ENCODE measurements at places on chromosomes 6 and 20.

DNA sequence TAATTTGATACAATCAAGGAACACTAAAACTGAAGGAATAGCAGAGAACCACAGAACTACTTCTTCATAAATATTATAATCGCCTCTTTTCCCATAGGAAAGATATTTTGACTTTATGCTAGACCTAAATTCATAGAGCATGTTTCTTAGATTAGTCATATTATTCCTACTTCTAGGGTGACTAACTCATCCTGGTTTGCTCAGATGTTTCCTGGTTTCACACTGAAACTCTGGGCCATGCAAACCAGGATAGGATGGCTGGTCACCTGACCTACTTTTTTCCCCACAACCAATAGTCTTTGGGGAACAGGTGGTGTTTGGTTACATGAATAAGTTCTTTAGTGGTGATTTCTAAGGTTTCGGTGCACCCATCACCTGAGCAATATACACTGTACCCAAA is 42.8 kb downstream of the MMS22L start:
- DNase-seq = no peak

DNA sequence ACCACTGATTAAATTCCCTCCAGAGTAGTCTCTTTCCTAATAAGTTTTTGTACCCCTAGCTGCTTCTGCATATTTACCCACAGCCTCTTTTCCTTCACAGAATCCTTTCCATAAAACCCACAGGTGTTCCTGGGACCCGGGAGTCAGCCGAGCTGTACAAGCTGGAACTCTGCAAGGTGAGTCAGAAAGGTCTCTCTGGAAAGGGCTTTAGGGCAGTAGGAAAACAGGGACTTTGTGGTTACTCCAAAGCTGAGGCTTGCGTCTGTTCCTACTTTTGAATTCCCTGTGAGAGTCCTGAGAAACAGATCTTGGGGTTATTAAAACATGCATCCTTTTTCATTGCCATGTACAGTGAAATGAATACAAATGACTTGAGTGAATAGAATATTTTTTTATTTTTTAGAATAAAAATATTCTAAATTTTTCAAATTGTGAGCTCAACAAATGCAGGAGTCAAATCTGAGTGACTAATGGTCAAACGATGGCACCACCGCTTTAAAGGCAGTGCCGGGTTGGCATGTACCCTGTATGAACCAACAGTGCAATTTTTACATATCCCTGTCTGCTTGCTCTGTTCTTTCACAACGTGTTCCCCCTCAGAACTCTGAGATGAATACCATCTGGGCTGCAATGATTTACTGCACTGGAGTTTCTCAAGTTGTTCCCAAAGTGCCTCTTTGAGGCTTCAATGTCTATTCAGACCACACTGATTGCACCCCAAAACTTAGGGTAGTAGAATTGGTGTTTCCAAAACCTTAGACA is 78.4 kb downstream of the GFRAL start:
- DNase-seq = no peak

DNA sequence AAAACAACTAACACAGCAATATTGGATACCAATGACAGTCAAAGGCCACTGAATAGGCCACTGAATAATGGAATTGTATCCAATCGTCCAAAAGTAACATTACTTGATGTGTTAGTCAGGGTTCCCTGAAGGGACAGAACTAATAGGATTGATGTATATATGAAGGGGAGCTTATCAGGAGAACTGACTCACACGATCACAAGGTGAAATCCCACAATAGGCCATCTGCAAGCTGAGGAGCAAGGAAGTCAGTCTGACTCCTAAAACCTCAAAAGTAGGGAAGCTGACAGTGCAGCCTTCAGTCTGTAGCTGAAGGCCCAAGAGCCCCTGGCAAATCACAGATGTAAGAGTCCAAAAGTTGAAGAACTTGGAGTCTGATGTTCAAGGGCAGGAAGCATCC is 571.4 kb downstream of the PRKN start:
- DNase-seq = no peak

DNA sequence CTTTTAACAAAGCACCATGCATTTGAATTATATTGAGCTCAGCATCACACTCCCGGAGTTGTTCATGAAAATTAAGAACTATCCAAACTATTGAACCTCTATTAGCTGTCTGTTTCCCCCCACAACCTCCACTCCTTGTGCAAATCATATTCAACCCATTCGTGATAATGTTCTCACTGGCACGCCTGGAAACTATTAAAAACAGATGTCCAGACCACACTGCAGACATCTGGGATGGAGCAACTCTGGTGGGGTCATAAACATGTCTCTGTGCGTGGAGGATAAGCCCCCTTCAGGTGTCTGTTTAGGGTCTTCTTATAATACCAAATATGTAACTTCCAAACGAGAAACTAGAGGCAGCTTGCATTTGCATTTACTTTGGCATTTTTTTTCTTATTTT is 193.7 kb downstream of the TFAP2A start:
- DNase-seq = no peak

DNA sequence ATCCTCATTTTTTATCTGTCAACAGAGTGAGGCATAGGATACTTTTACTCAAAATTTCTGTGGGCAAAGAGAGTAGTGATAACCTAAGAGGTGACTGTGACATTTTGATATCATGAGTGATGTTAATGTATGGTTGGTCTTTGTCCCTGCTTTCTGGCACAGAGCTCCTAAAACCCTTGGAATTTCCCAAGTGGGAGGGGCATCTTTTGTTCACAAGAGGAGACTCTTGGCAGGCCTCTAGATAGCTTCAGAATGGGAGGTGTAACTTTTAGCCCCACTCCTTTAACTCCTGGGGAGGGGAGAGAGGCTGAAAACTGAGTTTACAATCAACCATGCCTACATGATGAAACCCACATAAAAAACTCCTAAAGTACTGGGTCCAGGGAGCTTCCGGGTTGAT is 527.8 kb downstream of the RFPL4B start:
- no peak for DNase-seq

DNA sequence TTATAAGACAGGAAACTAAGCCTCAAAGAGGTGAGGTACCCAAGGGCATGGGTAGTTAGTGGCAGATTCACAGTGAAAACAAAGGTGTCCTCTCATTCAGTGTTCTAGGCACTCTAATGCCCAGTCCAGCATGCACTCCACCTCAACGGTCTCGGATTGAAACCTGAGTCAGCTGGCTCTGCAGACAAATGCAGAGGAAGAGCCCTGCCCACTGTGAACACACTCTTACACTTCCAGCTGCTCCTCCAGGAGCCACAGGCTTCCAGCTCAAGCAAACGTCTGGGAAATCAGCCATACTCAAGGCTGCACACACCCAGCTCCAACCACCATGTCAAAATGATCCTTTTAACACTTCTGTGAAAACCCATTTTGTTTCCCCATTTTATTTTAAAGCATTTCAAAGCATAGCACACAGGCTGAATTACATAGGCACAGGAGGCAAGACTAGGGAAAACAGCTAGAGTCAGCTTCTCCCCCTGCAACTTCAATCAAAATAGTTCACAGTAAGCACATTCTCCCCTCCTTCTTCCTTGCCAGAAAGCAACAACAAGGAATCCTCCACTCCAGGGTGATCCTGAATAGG is 3.0 kb upstream of the IL17A start:
- no peak for DNase-seq

DNA sequence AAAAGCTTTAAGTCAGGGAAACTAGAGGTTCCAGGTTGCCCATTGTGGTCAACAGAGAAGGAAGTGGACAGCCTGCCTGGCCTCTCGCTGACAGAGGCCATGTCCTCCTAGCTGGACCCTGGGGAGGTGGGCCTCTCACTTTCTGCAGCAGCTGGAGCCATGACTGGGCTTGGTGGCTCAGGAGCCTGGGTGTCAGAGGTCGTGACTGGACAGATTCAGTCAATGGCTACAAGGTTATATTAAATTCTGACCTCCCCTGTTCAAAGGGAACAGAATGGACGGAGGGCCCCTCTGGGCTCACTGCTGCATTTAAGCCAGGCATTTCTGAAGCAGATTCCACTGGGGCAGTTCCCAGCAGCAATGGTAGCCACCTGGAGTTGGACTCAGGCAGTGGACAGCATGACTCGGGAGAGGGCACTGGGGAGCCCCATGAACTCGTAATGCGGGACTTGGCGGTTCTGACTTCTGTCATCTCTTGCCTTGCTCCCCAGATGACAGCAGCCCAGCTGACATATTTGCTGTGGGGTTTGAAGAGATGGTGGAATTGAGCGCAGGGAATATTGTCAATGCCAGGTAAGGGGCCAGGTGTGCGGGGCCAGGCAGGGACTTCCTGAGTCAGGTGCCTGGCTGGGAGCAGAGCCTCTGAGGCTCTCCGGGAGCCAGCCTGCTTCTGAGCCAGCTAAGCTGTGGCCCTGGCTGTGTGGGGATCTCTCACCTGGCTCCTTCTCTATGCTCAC is 86.7 kb downstream of the SYNJ2 start:
- DNase-seq = no peak

GRCh38 chr20:43537921-43538877 is 20.6 kb upstream of the SGK2 start:
- DNase-seq = peak; percentile 73

- no peak for DNase-seq
These were observed 49.3 kb upstream of the MTRF1L start for GRCh38 chr6:153051801-153052200.

GRCh38 chr6:150486048-150486447 is 113.6 kb upstream of the PLEKHG1 start:
- DNase-seq = no peak

- DNase-seq = no peak
These were observed 51.9 kb downstream of the IBTK start for GRCh38 chr6:82195619-82196018.

DNA sequence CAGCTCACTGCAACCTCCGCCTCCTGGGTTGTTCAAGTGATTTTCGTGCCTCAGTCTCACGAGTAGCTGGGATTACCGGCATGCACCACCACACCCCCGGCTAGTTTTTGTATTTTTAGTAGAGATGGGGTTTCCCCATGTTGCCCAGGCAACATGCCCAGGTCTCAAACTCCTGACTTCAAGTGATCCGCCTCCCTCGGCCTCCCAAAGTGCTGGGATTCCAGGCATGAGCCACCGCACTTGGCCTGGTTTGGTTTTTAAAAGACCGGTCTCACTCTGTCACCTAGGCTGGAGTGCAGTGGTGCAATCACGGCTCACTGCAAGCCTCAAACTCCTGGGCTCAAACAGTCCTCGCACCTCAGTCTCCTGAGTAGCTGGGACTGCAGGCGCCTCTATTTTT is 40.1 kb downstream of the VSTM2L start:
- no peak for DNase-seq

DNA sequence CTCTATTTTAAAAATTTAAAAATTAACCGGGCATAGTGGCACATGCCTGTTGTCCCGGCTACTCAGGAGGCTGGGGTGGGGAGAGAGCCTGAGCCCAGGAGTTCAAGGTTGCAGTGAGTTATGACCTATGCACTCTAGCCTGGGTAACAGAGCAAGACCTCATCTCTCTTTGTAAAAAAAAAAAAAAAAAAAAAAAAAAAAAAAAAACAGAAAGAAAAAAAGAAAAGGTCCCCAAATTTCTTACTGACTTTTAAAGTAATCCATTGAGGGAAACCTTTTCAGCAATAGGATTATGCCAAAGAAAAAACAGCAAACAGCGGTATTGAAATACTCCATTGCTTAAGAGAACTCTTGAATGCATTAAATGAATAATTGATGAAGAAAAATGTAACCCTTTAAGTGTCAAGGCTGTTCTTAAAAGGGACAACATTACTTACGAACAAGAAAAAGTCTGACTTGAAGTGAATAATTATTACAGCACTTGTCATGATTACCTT is 6.0 kb upstream of the DNAAF9 start:
- DNase-seq = no peak

GRCh38 chr6:33330736-33331135 is 13.2 kb upstream of the ZBTB22 start:
- DNase-seq = no peak

- DNase-seq = no peak
These were observed 93.2 kb downstream of the FOXA2 start for GRCh38 chr20:22491194-22491505.

DNA sequence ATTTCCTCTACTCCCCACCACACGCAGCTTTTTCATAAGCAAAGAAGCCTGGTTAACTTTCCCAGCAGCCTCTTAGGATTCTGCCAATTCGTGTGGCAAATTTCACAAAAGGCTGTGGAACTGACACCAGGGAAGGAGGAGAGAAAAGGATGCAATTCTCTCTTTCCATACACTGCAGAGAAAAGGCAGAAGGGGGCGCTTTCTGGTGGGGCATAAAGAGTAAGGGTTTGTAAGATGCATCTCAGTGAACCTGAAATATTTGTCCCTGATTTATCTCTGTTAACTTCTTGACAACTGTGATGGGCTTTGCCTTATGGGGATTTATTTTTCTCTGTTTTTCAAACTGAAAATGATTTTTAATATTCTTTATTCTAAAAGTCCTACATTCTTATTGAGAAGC is 45.5 kb upstream of the GLP1R start:
- peak; percentile 26 for DNase-seq

DNA sequence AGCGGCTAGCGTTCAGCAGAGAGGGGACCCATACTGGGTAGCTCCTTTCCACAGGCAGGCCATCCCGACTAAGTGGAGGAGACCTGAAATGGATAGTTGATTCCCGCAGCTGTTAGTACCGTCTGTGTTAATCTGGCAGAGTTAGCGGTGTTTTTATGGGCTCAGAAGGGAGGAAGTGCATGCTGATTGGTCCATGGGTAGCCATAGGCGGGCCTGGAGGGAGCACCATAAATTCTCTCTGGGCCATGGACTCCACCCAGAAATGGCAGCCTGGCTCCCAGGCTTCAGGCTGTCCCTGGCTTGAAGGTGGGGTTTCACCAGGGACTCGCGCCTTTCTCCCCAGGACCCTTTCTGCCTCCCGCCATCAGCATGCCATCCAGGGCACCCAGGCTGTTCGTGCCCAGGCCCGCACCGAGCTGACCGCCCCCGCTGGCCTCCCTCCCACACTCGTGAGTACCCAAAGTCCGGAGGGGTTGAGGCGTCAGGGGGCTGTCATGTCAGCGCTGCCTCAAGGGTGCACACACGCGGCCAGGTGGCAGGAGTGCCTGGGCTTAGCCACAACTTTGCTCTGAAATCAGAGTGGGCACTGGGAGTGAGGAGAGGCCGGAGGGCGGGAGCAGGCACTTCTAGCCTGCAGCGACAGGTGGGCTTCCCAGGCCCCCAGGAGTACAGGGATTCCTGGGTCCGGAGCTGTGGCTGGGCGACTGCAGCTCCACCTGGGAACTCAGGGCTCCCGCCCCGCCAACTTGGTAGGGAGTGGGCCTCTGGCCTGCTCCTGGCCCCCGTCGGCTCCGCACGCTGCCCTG is 694.3 kb upstream of the FLRT3 start:
- no peak for DNase-seq

DNA sequence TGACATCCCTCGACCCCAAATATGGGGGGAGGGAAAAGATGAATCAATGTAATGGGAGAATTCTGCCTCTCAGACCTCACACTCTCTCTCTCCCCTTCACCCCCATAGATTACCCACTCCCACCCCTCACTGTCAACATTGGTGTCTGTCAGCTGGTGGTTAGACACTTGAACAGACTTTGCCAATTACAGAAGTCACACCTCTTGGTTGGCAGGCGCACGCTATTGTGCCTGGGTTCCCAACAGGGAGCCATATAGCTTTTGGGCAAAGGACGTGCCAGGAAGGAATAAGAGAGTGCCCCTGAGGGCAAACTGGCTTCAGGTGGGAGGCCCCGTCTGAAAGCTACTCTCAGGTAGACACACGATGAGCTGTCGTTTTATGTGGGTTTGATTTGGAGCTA is 54.1 kb upstream of the FYN start:
- no peak for DNase-seq
